ENCODE measurements at places on chromosomes 13 and 19.

DNA sequence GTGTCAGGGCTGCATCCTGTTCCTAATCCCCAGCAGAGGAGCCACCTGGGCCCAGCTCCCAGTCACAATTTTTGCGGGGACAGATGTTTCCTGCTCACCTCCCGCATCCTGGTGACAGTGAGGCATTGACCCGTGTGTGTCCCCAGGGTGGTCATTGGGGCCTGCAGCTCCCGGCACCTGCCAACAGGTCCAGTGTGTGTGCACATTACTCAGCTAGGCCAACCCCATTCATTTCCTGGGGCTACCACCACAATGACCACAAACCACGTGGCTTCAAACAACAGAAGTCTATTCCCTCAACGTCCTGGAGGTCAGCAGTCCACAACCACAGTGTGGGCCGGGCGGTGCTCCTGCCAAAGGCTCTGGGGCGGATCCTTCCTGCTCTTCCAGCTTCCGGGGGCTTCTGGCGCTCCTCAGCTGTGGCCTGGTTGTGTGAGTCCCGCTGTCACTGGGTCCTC is 11.9 kb upstream of the F2RL3 start:
- no peak for DNase-seq

- no peak for DNase-seq
Measured at GRCh38 chr13:35393886-35394285, 82.6 kb downstream of the MAB21L1 start.

GRCh38 chr19:33248954-33249613 is 23.4 kb upstream of the SLC7A10 start:
- DNase-seq, result no peak

GRCh38 chr13:45630791-45631190 is 15.3 kb upstream of the ERICH6B start:
- no peak for DNase-seq

DNA sequence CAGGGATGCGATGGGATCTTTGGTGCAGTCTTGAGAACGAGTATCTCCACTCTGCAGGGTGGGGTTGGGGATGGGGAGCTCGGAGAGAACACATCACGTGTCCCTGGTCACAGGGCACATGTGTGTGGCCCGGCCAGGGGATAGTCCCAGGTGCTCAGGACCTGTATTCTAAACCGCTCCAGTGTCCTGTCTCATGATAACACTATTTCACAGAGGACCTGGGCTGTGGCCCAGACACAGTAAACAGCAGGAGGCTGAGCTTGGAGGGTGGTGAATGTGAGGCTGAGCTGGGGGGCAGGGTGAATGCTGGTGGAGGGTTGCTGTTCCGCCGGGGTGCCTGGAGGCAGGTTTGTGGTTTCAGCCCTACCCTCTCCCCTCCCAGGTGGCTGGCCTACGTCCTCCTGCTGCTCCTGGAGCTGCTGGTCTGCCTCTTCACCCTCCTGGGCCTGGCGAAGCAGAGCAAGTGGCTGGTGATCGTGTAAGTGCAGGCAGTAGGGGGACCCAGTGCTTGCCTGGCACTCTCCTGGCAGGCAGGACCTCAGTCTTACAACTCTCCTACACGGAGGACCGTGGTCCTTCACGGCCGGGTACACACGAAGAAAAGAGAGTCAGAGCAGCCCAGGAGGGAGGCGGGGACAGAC is 11.1 kb downstream of the TTYH1 start:
- no peak for DNase-seq

GRCh38 chr13:65454403-65454802 is 1775.7 kb downstream of the PCDH9 start:
- no peak for DNase-seq

- peak; percentile 51 for DNase-seq
Measured at GRCh38 chr13:48571126-48571913, 38.4 kb upstream of the RCBTB2 start.

DNA sequence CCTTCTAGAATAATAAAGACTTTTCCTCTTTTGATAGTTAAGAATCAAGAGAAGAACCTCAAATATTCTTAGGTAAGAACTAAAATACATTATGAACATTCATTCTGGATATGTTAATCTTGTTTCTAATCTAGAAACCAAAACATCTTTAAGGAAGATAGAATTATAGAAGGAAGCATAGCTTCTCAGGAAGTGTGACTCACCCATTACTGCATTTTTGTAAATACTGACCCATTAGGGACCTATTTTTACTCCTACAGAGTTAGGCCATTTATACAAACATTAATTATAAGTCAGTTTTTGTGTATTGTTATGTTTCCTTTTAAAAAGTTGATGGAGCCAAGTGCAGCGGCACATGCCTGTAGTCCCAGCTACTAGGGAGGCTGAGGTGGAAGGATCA is 147.1 kb downstream of the NUFIP1 start:
- peak; percentile 57 for DNase-seq

DNA sequence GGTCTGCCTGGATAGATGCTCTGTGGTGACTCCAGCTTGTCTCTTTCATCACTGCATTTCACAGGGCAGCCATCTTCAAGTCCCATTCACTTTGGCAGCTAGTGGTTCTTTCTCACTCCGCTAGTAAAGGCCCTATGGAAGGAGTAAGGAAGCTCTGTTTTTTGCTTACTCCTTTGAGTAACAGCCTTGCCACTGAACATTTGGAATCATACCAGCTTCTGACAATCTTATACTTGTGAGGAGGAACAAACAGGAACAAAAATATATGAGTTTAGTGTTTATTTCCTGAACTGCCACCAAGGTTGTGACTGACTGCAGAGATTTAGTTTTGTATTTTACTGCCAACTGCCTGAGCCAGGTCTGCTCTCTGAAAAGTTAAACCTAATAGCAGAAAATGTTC is 38.7 kb downstream of the KCTD4 start:
- DNase-seq, result peak; percentile 11

GRCh38 chr13:96052656-96053002 is 572 bp downstream of the UGGT2 start:
- DNase-seq, result peak; percentile 43

GRCh38 chr19:47697863-47698609 is 15.2 kb upstream of the EHD2 start:
- peak; percentile 66 for DNase-seq

DNA sequence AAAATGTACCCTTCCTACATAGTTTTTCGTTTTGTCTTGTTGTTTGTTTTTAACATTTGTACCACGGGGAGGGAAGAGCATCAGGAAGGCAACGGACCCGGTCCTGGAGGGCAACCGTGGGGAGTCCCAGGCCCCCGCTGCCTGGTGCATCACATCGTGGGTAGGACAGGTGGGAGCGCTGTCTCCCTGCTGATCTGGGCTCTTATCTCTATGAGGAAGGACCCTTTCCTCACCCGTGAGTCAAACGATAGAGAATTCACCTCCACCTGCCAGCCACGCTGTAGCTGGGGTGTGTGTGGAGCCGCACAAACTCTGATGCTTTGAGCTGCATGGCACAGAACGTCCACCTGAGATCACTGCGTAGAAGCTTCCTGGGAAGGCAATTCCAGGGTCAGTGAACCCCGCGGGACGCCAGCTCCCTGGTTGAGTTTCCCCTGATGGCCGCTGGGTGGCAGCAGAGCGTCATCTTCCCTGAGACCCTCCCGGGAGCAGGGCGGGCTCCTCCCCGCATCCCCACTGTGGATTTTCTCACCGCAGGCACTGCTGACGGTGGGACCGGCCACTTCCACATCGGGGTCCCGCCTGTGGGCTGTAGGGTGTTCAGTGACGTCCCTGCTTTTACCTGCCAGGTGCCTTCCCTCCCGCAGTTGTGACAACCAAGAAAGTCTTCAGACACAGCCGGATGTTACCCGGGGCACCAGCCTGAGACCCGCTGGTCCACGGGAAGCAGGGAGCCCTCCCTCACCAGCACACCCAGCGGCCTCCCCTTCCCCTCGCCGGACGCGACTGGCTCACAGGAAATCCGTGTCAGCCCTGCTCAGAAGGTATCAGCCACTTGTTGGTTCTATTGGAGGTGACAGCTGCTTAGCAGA is 54.7 kb downstream of the ZNF787 start:
- DNase-seq, result no peak

GRCh38 chr13:102145750-102146149 is 256.1 kb downstream of the FGF14 start:
- no peak for DNase-seq

GRCh38 chr19:588741-589692 is 664 bp upstream of the HCN2 start:
- no peak for DNase-seq

DNA sequence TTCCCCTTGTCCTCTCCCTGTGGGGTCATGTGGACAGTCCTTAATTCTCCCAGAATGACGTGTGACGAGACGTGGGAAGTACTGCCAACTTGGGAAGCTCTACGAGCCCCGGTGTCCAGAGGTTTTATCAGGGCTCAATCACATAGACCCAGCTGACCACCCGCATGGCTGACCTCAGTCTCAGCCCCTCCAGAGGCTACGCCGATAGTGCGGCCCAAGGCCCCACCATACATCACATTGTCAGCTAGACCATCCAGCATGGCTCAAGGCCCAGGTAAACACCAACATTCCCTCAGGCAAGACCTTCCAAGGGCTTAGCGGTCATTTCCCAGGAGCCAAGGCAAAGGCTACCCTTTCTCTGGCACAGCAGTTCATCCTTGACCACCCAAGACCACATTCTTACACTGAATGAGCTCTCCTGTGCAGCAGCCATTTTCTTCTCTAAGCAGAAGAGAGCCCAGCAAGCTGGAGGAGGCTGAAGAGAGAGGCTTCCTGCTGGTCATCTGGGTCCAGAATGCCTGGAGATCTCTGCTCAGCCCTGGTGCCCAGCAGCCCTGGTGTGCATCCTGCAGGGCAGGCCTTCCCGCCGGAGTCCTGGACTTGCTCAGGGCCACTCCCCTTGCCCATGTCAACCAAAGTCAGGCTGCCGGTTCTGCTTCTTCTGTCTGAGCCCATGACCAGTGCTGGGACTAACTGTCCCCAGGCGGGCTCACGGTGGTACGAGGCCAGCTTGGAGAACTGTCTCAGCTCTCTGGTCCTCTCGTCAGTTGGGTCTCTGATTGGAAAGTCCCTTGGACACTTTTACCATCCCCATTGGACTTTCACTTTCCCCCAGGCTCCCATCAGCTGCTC is 7.9 kb upstream of the F10 start:
- no peak for DNase-seq

DNA sequence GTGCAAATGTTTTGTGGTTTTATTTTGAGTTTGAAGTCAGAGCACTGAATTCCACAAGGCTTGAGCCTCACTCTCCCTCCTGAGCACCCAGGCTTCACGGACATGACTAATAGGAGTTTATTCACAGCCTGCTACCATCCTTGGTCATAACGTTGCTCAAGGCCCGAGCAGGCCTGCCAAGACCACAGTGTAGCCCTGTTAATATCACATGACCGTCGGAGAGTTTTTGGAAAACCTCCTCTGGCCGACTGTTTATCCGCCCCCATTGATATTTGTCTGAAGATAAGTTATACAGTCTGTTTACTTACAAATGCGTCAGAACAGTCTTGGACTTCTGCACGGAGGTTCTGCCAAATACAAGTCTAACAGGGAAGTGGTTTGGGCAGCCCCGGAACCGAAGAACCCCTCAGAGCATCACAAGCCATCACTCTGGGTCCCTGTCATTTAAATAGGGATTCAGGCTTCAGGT is 89.9 kb downstream of the COL4A2 start:
- peak; percentile 99 for DNase-seq

DNA sequence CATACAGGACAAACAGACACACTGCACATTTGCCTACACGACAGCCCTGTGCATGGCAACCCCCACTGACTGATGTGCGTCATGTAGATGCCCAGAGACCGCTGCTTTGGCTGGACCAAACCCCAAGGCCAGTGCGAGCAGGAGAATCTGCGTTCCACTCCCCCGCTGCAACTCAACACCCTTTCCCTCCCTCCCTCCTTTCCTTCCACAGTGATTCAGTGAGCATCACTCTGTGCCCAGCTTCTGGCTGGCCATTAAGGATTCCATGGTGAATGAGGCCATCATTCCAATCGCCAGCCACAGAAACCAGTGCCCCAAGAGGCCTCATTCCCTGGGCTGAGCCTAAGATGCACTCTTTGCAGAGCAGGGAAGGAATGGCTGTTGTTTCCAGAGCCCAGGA is 61.6 kb downstream of the GSX1 start:
- DNase-seq, result peak; percentile 1

DNA sequence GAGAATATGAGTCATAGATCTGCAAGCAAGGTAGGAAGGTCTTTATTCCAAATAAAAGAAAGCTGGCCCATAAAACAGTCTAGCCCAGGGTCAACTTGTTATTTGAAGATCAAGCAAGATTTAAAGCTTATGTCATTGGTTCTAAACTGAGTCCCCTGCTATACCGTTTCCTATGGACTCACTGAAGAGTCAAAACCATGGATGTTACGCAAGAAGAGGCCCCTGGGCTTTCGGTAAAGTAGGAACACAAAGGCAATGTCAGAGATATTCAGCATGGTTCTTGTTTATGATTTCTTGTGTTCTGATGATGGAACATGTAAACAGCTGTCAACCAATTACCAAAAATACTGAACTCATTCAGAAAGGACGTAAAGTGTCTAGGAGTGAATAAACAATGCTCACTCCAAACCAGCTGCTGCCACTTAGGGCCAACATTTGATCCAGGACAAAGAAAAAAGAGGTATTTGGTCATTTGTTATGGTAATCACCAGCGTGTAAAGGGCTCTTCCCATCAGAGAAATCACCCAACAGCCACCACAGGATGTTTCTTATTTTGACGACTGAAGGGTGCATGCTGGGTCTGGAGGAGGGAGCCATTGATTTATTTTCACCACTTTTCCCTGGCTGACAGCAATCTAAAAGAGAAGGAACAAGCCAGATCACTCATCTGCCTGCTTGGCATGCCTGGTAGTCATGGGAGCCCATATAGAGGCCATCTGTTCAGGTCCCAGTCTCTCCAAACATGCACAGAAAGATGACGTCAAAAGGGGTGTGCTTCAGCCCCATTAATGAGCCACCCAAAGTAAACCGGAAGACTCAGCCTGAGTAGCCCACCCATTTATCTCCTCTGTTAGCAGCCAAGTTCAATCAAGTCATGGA is 68.3 kb downstream of the FGF14 start:
- DNase-seq, result no peak

DNA sequence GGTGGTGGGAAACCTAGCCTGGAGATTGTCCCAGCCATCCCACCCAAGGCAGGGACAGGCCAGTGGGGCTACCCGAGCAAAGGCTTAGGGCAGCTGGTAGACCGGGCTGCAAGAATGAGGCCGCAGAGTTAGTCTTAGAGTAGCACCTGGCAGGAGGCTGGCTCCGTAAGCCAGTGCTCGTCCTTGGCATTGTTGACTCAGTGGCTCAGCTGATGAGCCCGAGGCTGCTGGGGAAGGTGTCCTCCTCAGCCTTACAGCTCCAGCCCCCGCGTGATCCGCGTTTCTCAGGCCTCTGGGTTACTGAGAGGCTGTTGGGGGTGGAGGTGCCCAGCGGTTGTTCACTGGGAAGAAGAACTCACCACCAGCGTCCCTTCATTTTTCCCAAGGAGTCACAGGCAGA is 24.7 kb downstream of the PPP1R37 start:
- DNase-seq, result no peak

DNA sequence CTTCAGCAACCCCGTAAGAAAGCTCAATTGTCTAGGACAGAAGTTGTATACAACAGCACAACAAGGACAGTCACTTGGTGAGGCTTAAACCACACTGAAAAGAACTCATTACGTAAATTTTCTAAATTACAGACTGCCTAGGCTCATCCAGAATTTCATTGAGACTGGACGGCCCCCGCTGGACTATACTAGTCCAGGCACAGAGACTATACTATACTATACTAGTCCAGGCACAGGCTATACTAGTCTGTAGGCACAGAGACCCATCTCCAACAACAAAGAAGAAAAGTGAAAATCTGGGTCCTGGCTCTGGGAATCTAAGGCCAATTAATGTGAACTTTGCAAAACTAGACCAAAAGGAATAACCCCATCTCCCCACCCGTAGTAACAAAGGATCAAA is 700 bp downstream of the ZNF816 start:
- DNase-seq, result no peak

All from HFFc6 (cell line).